ENCODE measurements at places on chromosomes 5 and 9.

GRCh38 chr5:25995209-25995608 is 1043.2 kb downstream of the CDH9 start:
- DNase-seq, result peak; percentile 14

DNA sequence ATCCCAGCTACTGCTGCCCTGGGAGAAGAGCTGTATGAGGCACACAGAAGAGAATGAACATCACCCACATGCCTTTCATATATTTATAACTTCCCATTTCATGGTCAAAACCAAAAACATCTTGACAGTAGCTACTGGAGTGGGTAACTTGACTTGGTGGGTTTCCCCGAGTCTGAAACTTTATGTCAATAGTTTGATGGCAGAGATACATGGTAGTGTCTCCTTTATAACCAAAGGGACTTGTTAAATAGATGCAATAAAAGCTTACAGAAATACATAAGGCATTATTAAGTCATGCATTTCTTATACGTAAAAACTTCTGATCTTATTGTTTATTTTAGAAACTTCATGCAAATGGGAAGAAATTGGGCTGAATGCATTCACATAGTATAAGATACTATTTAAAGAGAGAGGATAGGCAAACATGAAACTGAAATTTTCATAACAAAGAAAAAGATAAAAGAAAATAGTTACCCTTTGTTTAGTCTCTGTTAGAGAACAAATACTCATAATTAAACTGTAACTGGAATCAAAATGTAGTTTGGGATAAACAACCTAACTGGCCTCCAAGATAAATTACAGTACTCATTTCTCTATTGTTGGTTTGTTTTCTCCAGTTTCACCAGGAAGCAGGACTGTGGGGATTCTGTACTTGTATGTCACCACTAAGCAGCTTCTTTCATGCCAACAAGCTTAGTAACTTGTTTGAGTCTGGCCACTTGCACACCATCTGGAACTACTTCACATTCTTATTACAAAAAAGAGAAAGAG is 459.3 kb upstream of the MEF2C start:
- no peak for DNase-seq

- DNase-seq, result peak; percentile 84
Measured at GRCh38 chr5:172833686-172834414, at the start of gene ERGIC1. ERGIC1 (plus strand) TSS chr5:172834251; CDS start chr5:172834414, 163 bp downstream.

GRCh38 chr5:111755345-111755941 is 1.6 kb downstream of the NREP start:
- no peak for DNase-seq

GRCh38 chr5:105639068-105639467 is 2031.7 kb downstream of the EFNA5 start:
- no peak for DNase-seq

GRCh38 chr5:76548525-76549229 is 74.5 kb downstream of the F2RL2 start:
- DNase-seq, result no peak

- no peak for DNase-seq
Measured at GRCh38 chr9:14212077-14212476, 101.9 kb downstream of the NFIB start.

DNA sequence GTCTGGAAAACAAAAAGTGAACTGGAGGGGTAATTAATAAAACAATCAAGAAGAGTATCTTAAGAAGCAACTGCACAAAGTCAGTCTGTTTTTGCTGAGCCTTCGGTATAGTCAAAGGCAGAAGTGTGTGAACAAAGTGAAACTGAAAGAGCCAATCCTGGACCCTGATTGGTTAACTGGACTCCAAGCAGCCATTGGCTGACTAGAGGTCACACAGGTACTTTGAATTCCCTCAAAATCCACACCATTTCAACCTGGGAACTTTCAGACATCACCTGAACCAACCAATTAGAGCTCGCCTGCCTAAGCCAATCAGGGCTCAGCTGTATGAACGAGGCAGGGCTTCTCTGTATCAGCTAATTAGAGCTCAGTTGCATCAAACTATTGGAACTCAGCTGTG is 286.7 kb downstream of the TLE4 start:
- peak; percentile 60 for DNase-seq

- DNase-seq, result no peak
Measured at GRCh38 chr5:135978993-135979392, 24.2 kb upstream of the LECT2 start.

GRCh38 chr5:50576265-50576664 is 90.2 kb upstream of the PARP8 start:
- no peak for DNase-seq

GRCh38 chr5:116137544-116138378 is 52.9 kb downstream of the COMMD10 start:
- peak; percentile 15 for DNase-seq

- no peak for DNase-seq
Measured at GRCh38 chr9:113999256-114000062, 78.6 kb downstream of the AMBP start.

DNA sequence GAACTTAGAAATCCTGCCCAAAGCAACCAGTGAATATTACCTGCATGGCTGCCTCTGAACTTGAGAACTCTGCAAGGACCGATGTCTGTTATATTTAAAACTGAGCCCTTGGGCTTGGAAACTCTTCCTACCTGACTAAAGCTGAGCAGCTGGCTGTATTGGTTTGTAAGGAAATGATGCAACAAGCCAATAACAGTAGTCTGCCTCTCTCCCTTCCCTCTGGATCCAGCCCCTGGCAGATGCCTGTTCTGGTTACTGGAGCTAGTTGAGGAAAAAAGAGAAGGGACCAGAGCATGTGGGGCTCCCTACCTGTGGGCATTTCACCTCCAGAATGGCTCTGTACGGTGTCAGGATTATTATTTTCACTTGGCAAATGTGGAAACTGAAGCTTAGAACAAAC is 34.7 kb downstream of the SH3RF2 start:
- DNase-seq, result no peak

GRCh38 chr5:135864503-135865435 is 30.3 kb downstream of the SLC25A48 start:
- no peak for DNase-seq

- no peak for DNase-seq
Measured at GRCh38 chr9:137953683-137954438, 76.3 kb downstream of the CACNA1B start.

GRCh38 chr5:115494570-115495289 is 49.8 kb downstream of the FEM1C start:
- no peak for DNase-seq

GRCh38 chr5:33369485-33370465 is 71.0 kb upstream of the TARS1 start:
- no peak for DNase-seq

- peak; percentile 63 for DNase-seq
Measured at GRCh38 chr5:146291421-146292074, 47.1 kb upstream of the POU4F3 start.

DNA sequence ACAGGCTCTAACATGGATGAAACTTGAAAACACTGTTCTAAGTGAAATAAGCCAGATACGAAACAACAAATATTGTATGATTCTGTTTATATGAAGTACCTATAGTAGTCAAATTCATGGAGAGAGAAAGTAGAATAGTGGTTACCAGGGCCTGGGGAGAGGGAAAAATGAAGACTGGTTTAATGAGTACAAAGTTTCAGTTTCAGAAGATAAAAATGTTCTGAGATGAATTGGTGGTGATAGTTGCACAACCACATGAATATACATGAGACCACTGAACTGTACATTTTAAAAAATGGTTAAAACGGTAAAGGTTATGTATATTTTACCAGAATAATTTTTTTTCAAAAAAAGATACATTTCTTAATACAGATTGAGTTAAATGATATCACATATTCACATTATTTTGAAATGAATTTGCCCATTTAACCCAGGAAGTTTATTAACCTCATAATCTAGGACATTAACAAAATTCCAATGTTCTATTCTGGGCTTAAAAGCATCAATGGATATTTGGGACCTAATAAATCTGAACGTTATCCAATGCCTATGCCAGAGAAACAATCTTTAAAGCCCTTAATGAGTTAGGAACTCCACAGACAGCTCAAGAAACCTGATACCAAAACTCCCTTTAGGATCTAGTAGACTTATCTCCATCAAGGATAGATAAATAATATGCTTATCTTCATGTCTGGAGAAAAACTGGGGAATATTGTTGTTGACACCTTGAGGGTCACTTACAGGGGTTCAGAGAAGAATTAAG is 521.3 kb downstream of the EFNA5 start:
- DNase-seq, result no peak

DNA sequence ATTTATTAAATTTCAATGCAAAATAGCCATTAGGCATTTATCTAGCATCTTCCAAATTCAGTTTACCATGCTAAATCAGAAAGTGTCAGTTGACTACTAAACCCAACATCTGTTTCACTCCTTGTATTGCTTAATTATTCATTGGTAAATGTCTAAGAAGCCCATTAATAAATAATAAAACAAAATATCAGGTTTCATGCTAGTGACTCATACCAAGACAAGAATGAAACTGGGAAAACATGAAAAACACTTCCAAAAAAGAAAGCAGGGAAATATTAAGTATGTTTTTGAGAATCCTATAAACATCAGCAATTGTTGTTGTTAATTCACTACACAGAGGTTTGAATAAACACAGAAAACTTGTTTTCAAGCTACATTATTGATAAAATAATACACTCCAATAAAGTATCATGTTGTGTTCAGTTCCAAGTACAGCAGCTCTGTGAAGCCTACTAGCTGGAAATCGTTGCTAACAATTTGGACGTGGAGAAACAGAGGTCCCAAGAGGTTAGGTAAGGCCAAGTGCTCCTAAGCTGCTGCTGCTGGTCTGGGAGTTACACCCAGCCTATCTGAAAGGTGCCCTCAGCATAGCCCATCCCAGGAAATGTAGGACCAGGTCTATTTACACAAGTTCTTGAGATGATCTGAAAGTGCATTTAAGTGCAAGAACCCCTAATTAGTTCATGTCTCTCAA is 78.8 kb downstream of the GNAQ start:
- no peak for DNase-seq

DNA sequence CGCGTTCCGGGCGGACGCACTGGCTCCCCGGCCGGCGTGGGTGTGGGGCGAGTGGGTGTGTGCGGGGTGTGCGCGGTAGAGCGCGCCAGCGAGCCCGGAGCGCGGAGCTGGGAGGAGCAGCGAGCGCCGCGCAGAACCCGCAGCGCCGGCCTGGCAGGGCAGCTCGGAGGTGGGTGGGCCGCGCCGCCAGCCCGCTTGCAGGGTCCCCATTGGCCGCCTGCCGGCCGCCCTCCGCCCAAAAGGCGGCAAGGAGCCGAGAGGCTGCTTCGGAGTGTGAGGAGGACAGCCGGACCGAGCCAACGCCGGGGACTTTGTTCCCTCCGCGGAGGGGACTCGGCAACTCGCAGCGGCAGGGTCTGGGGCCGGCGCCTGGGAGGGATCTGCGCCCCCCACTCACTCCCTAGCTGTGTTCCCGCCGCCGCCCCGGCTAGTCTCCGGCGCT is at the start of gene DAPK1:
Gene DAPK1 (plus strand): TSS at position 264 of the 442 bp plus-strand sequence. CDS start 1,211 bp downstream, outside the sequence.
- DNase-seq, result peak; percentile 83

- no peak for DNase-seq
Measured at GRCh38 chr5:66538126-66538525, 58.1 kb upstream of the MAST4 start.

- no peak for DNase-seq
Measured at GRCh38 chr9:111872886-111873285, 23.7 kb upstream of the UGCG start.

- DNase-seq, result no peak
Measured at GRCh38 chr9:3239240-3239639, 286.6 kb downstream of the RFX3 start.

GRCh38 chr5:12902611-12903010 is 998.4 kb upstream of the CTNND2 start:
- DNase-seq, result no peak

- no peak for DNase-seq
Measured at GRCh38 chr9:89380437-89381307, 62.4 kb downstream of the SECISBP2 start.

DNA sequence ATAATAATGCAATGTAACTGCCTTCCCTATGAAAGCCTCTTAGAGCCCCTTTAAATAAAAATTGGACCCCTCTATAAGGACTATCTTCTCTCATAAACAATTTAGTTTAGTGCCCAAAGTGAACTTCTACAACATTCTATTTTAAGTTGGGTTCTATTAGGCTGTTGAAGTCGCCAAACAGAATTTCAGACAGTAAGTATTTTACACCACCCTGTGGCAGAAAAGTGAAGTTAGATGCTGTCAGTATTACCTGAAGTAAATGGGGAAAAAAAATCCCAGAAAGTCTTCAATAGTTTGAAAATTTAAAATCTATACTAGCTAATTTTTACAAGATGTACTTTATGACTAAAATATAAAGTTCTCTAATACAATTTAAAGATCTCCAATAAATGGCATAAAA is 29.5 kb downstream of the CAAP1 start:
- DNase-seq, result peak; percentile 21

DNA sequence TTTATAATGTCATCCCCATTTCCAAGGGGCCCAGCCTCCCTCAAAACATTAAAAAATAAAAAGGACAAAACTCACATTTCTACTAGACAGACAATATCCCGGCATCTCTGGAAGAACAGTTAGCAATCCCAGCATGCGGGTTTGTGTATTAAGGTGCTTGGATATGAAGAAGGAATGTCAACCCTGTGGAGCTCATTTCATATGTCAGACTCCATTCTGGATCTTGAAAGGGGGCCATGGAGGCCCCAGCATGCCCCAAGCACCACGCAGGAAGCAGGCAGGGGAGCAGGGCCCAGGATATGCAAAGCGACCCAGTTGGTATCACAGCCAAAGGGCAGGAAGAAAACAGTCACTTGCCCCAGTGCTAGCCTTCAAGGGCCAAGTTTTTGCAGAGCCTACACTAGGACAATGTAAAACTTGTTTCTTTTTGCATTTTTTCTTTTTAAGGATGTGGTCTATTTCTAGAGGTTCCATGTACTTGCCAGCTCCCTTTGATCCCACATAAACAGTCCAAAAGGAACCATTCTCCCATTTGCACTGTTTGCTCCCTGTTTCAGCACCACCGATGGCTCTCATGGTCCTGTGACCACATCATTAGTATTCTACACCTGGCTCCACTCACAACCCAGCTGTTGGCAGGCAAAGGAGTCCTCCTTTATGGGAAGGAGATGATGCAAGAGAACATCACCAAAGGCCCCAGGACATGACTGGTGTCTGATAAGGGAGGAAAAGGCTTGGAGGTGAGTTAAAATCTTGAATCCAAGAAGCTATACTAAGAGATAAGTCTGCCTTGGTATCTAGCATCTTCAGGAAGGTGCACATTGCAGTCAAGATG is 58.3 kb downstream of the FGF1 start:
- DNase-seq, result no peak

DNA sequence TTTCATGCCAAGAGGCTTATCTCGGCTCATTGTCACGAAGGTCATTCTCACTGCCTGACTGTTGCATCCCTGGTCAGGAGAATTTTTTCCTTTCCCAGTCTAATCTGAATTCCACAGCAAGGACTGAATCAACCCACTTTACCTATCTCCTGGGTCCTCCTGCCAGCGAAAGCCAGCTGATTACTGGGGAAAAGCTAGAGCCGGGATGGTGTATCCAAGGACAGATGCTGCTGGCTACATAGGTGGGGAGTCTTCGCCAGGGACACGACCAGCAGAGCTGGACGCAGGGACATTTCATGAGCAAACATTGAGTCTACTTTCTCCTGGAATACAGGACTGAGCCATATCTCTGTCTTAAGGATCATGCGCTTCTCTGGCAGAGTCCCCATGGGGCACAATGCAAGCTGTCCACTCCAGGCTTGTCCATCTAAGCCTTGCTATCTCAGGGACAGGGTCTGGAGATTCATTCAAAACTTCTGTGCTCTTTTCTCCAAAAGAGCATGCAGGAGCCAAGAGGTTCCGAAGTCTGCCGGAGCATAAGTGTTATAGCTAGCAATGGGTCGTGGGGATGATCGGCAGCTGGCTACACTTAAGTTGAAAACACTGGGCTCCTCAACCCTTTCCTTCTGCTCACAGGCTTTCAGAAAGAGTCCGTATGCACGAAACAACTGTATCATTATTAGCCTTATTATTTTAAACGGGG is 6.5 kb upstream of the HAND1 start:
- DNase-seq, result no peak

Data from A549 (cell line).